ENCODE measurements at places on chromosomes 1 and 21. TPM values are rescaled to one million over a fixed set of nuclear protein-coding genes. Genes with fewer than 3 reads are reported as not detected.

GRCh38 chr1:53606197-53606596 lies 132.8 kb downstream of the GLIS1 start:
- no peaks in the 10 kb centered on the region for H3K27me3 ChIP-seq
- DNase-seq = no peak
- peaks cover 5% of the 10 kb centered on the region for H3K4me1 ChIP-seq
- H3K4me3 ChIP-seq = no peak overlapping the region
- H3K36me3 ChIP-seq = no peaks in the 10 kb centered on the region

RASSF5 gene
- 153 TPM for total RNA-seq

HTR6 gene
- total RNA-seq = 2.1 TPM

DNA sequence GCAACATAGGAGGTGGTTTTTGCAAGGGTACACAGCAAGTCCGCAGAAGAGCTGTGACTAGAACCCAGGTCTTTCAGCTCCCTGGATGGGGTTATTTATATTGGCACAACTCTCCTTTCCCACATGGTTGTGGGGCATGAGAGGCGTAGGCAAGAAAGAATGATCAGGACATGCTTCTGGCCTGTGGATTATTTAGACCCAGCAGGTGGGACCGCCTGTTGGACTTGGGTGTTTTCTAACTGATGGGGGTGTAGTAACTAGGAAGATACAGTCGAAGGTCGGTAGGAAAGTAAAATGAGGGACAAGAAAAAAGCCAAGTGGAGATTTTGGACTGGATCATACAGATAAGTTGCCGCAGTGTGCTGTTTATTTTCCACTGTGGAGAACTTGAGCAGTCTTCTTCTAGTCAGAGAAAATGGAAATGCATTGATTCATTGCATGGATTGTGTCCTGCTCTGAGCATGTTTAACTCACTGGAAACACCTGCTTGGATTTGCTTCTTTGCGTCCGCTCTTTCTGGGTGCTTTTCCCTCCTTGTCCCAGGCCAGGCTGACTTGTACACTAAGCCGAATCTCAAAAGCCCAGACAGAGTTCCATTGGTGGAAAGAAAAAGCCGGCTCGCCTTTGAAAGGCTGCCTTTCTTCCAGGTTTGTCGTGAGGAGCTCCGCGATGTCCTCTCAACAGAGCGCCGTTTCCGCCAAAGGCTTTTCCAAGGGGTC lies 592 bp downstream of the CRCT1 start:
- H3K4me3 ChIP-seq = no peak overlapping the region
- no peak overlapping the region for H3K27ac ChIP-seq
- H3K36me3 ChIP-seq = no peaks in the 10 kb centered on the region
- DNase-seq = no peak
- H3K4me1 ChIP-seq = peaks cover 7% of the 10 kb centered on the region

GRCh38 chr1:177983482-177984135 lies 13.8 kb upstream of the SEC16B start:
- no peak overlapping the region for H3K4me3 ChIP-seq
- no peak for DNase-seq
- no peak overlapping the region for H3K27ac ChIP-seq
- H3K36me3 ChIP-seq = no peaks in the 10 kb centered on the region

GRCh38 chr1:36432616-36433015 lies 17.6 kb downstream of the OSCP1 start:
- no peak for DNase-seq
- no peak overlapping the region for H3K4me3 ChIP-seq
